ENCODE measurements at places on chromosomes 3 and 15. TPM values are rescaled to one million over a fixed set of nuclear protein-coding genes. Genes with fewer than 3 reads are reported as not detected.
A peak's percentile ranks its signal among the peaks of the same experiment; 100 is the strongest.

C15orf62 gene
- not detected for total RNA-seq

IMPG2 gene
- total RNA-seq: 0.38 TPM

TMEM207 gene
- not detected for total RNA-seq

TRIM42 gene
- total RNA-seq: not detected

NTRK3 gene
- 1.9 TPM for total RNA-seq

PLA1A gene
- 4.1 TPM for total RNA-seq

CD276 gene
- 29.4 TPM for total RNA-seq

DNA sequence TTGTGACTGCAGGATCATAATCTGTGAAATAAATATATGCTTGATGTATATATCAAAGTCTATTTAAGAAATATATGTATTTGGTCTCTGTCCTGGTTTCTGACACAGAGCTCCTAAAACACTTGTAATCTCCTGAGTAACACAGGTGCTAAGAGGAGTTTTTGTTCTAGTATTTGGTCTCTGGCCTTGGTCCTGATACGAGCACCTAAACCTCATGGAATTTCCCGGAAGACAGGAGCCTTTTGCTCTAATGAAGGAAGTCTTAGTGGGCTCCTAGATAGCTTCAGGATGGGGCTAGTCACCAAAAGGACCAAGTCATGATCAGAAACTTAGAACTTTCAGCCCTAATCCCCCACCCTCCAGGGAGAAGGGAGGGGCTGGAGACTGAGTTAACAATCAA, 19.2 kb upstream of the MUSTN1 start:
- DNase-seq: no peak

- no peak for DNase-seq
Measured at GRCh38 chr3:176526225-176526624, 671.1 kb downstream of the TBL1XR1 start.

DNA sequence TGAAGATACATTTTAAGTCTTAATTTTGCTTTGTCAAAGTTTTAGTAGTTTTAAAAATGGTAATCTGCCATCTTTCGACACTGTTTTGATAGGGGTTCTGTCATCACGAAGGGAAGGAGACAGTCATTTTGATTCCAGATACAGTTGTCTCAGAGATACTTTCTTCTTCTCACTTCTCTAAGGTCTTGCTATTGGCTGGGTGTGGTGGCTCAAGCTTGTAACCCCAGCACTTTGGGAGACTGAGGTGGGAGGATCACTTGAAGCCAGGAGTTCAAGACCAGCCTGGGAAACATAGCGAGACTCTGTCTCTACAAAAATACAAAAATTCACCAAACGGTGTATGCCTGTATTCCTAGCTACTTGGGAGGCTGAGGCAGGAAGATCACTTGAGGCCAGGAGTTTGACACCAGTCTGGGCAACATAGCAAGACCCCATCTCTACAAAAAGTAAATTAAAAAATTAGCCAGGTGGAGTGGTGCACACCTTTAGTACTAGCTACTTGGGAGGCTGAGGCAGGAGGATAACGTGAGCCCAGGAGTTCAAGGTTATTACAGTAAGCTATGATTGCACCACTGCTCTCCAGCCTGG, 3.3 kb downstream of the RAB8B start:
- DNase-seq: no peak

DNA sequence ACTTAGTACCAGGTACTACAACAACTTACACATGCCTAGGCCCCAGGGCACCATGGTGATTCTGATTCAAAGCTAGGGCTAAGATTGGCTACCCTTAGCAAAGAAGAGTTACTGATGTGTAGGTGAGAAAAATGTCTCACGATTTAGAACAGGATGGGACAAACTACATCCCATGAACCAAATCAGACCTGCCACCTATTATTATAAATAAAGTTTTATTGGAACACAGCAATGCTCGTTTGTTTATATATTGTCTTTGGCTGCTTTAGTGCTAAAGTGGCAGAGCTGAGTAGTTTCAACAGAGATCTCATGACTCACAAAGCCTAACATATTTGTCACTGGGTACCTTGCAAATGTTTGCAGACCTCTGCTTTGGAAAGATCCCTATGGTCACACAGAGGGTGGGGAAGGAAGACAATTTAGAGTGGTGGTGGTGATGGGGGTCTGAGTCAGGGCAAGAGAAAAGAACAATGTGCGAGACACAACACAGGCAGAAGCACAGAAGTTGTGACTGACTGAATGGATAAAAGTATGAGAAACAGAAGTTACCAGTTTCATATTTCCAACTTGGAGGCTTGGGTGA, 770.6 kb upstream of the CFAP20DC start:
- no peak for DNase-seq

DNA sequence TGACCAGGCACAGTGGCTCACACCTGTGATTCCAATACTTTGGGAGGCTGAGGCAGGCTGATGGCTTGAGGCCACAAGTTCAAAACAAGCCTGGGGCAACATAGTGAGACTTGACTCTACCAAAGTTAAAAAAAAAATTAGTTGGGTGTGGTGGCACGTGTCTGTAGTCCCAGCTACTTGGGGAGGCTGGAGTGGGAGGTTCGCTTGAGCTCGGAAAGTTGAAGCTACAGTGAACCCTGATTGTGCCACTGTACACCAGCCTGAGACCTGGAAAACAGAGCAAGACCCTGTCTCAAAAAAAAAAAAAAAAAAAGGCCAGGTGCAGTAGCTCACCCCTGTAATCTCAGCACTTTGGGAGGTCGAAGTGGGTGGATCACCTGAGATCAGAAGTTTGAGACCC, 3.1 kb downstream of the CDC25A start:
- DNase-seq: no peak

DNA sequence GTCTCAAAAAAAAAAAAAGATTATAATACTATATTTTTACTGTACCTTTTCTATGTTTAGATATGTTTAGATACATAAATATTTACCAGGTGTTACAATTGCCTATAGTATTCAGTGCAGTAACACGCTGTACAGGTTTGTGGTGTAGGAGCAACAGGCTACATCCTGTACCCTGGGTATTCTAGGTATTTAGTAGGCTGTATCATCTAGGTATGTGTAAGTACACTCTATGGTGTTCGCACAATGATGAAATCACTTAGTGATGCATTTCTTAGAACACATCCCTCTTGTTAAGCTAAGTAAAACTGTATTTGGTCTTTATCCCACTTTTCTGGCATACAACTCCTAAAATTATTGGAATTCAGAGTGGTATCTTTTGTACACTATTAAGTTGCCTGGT, 77.8 kb downstream of the CDC25A start:
- no peak for DNase-seq

- DNase-seq: no peak
Measured at GRCh38 chr15:46088486-46089445, 453.9 kb downstream of the SQOR start.

GRCh38 chr3:159654183-159655134, 334.2 kb upstream of the IL12A start:
- DNase-seq: no peak

DNA sequence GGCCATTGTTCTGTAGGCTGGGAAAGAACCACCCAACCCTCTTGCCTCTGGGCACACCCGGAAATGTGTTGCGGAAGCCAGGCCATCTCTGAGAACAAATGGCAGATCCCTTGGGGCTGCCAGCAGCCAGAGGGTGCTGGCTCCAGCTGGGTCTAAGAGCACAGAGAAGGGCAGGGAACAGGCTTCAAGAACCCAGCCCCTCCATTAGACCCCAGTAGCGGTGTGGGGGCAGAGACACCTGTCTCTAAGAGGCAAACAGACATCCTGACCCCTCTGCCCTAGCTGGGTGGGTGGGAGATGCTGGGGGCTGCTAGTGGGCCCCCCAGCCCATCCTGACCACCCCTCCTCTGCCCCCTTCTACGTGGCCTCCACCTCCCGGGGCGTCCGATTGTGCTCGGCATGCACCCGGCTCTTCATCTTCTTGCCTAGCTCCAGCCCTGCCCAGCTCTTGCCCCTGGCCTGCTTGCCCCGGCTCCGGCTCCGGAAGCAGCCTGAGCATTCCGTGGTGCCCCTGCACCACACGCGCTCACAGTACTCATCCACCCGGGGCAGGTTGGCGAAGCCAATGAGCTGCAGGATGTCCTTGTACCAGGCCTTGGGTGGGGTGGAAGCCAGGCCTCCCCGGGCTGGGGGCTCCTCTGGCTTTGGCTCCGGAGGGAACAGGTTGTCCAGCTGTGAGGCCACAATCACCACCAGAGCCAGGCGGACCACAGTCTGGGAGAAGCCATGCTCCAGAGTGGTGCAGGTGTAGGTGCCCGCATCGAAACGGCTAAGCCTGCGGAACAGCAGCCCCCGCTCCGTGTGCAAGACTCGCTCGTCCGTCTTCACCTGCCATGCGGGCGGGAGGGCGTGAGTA, 9.4 kb downstream of the SEMA3G start:
- no peak for DNase-seq

DNA sequence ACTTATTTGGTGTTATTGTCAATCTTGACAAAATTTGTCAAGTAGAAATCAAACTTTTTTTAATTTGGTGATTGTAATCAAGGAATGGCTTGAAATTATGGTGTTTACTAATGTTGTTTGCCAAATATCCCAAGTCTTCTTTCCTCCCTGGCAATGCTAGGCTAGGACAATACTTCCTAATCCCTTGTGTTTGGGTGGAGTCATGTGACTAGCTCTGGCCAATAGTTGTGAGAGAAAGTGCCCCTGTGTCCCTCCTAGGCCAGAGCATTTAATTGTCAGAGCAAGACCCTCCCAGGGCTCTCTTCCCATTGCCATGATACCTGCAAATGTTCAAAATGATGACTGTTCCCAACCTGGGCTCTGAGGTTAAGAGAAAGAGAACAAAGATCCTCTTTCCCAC, 132.7 kb downstream of the ANXA2 start:
- DNase-seq: no peak

- DNase-seq: no peak
Measured at GRCh38 chr15:93820566-93820965, 410.8 kb upstream of the MCTP2 start.

DNA sequence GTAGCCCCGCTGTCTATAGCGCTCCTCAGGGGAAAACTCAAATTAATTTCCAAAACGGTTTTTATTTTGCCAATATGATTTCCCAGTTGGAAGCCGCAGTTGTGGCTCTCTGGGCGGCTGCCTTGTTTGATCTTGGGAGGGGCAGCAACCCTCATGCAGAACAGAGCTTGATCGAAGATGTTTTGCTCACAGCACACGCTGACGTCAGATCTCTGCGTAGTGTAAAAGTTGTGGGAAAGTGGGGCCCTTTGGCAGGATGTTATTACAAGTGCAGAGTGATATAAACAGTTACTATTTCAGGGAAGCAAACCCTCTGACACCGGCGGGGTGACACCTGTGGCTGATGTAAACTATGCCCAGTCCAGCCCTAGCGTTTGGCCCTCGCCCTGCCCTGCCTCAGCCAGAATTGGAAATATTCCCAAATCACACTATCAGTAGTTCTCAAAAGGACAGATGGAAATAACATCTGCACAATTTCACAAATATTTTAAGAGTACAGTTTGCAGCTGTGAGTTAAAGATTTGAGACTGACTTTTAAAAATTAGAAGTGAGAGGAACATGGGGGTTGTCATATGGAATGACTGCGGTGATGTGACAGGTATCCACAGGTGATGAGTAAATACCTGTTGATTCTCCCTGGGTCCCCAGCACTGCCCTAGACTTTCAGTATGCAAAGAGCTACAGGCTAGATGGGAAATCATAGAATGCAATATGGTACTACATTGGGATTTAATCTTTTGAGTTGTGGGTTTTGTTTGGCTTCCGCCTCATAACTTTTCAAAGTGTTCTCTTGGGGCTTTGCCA, 1.7 kb downstream of the SYNM start:
- DNase-seq: no peak

DNA sequence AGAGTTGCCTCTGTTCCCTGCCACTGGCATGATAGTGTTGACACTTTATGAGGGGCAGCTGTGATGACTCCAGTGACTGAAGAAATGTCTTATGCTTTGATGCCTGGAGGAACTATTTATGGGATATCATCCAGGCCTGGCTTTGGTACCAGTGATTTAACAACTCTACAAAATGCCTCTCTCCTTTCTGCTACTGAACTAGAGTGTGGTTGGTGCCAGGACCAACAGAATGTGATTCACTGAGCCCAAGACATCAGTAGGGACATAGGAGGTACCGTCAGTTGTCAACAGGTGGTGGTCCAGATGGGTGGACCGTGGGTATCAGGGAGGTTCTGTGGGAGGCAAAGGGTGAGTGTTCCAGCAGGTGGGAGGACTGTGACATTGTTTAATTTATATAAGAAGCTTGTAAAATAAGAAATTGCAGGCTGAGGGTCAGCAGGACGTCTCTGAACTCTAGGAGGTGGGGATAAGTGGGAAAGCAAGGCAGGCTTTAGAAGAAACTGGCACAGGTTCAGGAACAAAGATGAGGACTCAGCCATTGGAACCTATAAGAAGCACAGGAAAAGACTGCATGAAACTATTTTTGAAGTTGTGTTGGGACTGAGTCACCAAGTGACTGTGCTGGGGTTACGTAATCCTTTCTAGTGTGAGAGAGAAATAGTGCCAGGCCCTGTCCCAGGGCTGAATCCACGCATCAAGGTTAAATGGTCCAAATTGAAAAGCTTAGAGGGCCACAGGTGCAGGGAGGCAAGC, 28.5 kb upstream of the SLC7A14 start:
- no peak for DNase-seq

- DNase-seq: no peak
Measured at GRCh38 chr3:50015918-50016317, 72.8 kb upstream of the RBM5 start.

- peak; percentile 87 for DNase-seq
Measured at GRCh38 chr3:42683875-42684598, 1.3 kb upstream of the KLHL40 start.
